ENCODE measurements at places on chromosomes 1 and 21.

- no peak for DNase-seq
Measured at GRCh38 chr21:42616446-42616845, 37.0 kb upstream of the PDE9A start.

DNA sequence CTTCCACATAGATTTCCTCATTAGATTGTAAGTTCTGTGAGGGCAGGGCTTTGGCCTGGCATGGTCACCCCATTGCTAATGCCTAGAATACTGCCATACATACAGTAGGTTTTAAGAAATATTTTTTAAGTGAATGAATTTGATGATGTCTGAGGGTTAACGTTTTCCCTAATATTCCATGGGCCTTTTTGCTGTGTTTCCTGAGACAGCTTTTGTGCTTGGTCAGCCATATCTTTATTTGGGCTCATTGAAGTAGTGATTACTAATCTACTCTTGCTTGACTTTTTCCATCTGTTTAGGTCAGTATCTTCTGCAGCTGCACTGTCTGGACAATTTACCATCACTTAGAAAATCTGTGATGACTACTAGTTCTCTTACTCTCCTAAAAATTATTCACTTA lies 3.5 kb downstream of the CDC42 start:
- DNase-seq: no peak

- no peak for DNase-seq
Measured at GRCh38 chr1:164637461-164638375, 78.7 kb downstream of the PBX1 start.

GRCh38 chr1:91226741-91227140 lies 177.9 kb downstream of the HFM1 start:
- no peak for DNase-seq

- no peak for DNase-seq
Measured at GRCh38 chr1:201625226-201625761, 86.4 kb downstream of the NAV1 start.

- no peak for DNase-seq
Measured at GRCh38 chr1:209805341-209805781, 581 bp downstream of the IRF6 start.

- DNase-seq: no peak
Measured at GRCh38 chr1:14371771-14372497, 226.6 kb upstream of the KAZN start.

- no peak for DNase-seq
Measured at GRCh38 chr1:60762911-60763310, 319.4 kb upstream of the NFIA start.

- no peak for DNase-seq
Measured at GRCh38 chr1:165897326-165898303, 70.2 kb downstream of the UCK2 start.

DNA sequence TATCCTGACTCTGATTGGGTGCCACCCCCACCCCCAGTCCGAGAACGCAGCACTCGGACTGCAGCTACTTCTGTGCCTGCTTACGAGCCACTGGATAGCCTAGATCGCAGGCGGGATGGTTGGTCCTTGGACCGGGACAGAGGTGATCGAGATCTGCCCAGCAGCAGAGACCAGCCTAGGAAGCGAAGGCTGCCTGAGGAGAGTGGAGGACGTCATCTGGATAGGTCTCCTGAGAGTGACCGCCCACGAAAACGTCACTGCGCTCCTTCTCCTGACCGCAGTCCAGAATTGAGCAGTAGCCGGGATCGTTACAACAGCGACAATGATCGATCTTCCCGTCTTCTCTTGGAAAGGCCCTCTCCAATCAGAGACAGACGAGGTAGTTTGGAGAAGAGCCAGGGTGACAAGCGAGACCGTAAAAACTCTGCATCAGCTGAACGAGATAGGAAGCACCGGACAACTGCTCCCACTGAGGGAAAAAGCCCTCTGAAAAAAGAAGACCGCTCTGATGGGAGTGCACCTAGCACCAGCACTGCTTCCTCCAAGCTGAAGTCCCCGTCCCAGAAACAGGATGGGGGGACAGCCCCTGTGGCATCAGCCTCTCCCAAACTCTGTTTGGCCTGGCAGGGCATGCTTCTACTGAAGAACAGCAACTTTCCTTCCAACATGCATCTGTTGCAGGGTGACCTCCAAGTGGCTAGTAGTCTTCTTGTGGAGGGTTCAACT lies 2.1 kb downstream of the RBM15 start:
- no peak for DNase-seq

GRCh38 chr1:246398126-246398813 lies 108.8 kb downstream of the SMYD3 start:
- DNase-seq: no peak

- DNase-seq: no peak
Measured at GRCh38 chr21:32918478-32919120, 107.1 kb upstream of the OLIG2 start.

- no peak for DNase-seq
Measured at GRCh38 chr1:50424045-50424883, 1.0 kb upstream of the DMRTA2 start.

DNA sequence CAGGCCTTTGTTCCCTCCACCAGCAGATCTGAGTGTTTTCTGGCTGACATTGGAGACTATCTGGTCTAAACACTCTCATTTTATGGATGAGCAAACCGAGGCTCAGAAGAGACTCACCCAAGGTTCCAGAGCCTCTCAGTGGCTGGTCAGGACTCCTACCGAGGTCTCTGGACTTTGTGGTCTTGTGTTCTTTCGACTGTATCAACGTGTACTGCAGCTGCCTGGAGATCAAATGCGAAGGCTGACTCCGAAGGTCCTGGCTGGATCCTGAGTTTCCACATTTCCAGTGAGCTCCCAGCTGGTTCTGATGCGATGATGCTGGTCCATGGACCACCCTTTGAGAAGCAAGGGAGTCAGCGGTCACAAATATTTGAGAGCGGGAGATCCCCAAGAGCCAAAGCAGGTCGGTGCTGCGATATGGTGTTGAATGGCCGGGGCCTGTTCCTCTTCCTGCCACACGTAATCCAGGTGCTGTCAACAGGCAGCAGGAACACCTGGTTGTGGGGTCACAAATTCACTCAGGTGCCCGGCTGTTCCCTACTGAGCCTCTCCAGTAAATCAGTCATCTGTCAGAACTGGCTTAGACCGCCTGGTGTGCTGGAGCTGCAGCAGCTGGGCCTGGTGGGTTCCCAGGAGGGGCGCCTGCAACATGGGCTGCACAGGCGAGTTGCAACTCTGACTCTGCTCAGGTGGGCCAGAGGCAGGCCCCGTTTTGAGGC lies 94.8 kb upstream of the USP24 start:
- DNase-seq: no peak

- DNase-seq: no peak
Measured at GRCh38 chr1:235527196-235527814, 23.1 kb upstream of the B3GALNT2 start.

GRCh38 chr21:17422931-17423330 lies 89.9 kb upstream of the CXADR start:
- DNase-seq: no peak

DNA sequence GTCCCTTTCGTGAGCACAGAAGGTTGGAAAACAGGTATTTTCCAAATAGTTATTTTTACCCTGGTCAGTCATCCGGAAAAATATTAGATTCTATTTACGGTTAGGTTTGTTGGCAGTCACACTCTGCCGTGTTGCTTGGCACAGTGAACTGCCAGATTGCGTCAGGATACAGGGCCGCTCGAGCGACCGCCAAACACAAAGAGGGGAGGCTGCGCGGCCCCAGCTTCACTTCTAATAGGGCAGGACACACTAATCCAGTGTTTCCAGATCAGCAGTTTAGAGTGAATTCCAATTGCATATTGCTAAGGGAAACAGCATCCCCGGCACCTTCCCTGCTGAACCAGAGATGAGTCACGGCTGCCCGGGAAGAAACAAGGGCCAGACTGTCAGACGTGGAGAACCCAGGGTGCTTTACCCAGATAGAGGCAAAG lies 22.9 kb downstream of the UMODL1 start:
- DNase-seq: no peak

- DNase-seq: no peak
Measured at GRCh38 chr21:32772281-32773047, 909 bp upstream of the PAXBP1 start.

GRCh38 chr1:155013632-155014031 lies 11.0 kb downstream of the ZBTB7B start:
- DNase-seq: no peak

GRCh38 chr1:2441746-2442145 lies 29.4 kb upstream of the PEX10 start:
- DNase-seq: no peak

- DNase-seq: no peak
Measured at GRCh38 chr1:118914379-118915161, 73.6 kb downstream of the TBX15 start.

DNA sequence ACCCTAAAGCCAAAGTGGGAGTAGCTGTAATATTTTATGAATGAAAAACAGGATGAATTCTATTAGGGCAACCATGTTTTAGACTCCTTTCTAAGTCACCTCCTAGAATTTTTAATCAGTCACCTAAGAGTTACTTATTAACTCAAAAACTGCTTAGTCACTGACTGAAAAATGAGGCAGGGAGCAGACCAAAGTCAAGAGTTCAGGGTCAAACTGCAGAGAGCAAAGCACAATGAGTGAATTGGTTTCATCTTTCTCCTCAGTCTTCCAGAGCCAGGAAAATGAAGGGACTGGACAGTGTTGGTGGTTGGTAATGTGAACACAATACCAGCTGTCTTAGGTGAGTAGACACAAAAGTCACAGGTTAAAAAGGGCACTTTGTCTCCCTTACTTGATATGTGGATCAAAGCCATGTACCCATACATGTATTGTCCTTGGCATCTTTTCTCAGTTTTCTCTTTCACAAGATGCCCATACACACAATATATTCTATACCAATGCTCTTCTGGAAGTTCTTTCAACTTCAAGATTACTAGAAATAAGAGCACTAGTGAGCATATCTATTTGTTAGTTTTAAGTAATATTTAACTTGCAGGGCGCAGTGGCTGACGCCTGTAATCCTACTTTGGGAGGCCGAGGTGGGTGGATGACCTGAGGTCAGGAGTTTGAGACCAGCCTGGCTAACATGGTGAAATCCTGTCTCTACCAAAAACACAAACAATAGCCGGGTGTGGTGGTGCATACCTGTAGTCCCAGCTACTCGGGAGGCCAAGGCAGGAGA lies 42.2 kb downstream of the ATP1B1 start:
- DNase-seq: no peak

- DNase-seq: no peak
Measured at GRCh38 chr1:221923929-221924598, 182.2 kb upstream of the DUSP10 start.

Measured in stimulated activated CD8-positive, alpha-beta memory T cell treated with anti-CD3 and anti-CD28 coated beads, Interleukin-15, amount 100 ng/mL, for 1 hour (primary cell).